Amniotic stem cell (primary cell): ENCODE measurements at places on chromosomes 3 and 15.

GRCh38 chr3:178810181-178810580, 261.4 kb downstream of the ZMAT3 start:
- no peak for DNase-seq

DNA sequence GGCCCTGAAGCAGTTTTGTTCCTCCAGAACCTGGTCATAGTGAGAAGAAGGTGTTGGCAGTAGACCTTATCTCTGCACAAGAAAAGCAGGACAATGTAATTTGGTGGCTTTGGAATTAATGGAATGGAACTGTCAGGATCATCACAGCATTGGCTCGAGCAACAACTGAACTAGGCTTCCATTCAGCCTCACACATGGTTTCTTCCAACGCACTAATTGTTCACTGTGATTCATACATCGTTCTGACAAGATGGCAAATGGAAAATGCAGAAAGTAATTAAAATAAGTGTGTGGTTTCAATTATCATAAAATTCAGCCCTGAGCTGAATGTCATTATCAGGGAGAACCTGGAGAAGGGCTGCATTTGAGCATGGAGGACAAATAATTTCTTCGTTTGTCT, 80.6 kb downstream of the MFSD1 start:
- no peak for DNase-seq

DNA sequence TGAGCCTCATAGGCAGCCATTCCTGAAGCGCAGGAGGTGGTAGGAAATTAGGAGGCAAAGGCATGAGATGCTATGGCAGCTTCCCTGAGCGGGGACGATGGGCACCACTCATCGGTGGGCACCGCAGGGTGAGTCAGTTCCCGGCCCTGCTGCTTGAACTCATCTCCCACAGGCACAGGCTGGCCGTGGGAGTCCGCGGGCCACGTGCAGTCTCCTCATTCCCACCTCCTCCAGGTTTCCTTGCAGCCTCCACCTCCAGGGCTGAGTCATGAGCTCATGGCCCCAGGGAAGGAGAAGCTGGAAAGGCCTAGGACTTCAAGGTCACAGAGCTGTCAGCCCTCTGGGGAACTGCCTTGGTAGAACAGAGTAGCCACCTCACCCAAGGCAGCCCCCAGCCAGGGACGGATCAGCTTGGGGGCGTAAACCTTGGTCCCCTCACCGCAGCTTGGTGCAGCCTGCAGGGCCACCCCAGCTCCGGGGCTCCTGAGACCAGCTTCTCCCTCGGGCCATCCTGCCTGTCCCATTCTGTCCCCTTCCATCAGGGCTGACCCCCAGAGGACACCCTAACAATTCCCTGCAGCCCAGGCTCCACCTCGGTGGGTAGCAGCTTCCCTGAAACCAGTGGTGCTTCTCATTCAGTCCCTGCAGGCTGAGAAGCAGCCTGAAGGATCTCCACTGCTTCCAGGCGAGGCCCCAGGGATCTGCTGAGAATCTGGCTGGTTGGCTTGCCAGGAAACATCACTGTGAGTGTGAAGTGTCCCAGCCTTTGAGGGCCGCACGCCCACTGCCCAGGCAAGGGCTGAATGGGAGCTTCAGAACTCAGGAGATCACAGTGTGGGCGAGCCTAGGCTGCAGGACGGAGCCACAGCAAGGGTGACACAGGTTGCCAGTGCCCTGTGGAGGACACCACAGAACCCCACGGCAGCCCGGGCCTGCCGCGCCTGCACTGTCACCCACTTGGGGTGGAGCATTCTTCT, 150.7 kb upstream of the MEF2A start:
- DNase-seq: no peak

- DNase-seq: no peak
These were observed 29.9 kb downstream of the CDAN1 start for GRCh38 chr15:42707068-42707467.

GRCh38 chr3:42823351-42823750, 14.1 kb downstream of the ACKR2 start:
- no peak for DNase-seq

- DNase-seq: no peak
These were observed 4.6 kb upstream of the RUVBL1 start for GRCh38 chr3:128128251-128128650.

- no peak for DNase-seq
These were observed 210.8 kb downstream of the GAP43 start for GRCh38 chr3:115834068-115834467.

GRCh38 chr3:42498791-42499477, 3.5 kb upstream of the VIPR1 start:
- DNase-seq: no peak

GRCh38 chr3:174197416-174197815, 661.7 kb upstream of the NAALADL2 start:
- DNase-seq: no peak

- no peak for DNase-seq
These were observed 118.5 kb downstream of the TLE3 start for GRCh38 chr15:69979262-69979661.

GRCh38 chr3:161213644-161214043, 7.5 kb upstream of the NMD3 start:
- DNase-seq: no peak

GRCh38 chr3:111302063-111302462, 230.4 kb downstream of the NECTIN3 start:
- no peak for DNase-seq
